K562 (cell line): ENCODE measurements at places on chromosomes 5 and 9.

DNA sequence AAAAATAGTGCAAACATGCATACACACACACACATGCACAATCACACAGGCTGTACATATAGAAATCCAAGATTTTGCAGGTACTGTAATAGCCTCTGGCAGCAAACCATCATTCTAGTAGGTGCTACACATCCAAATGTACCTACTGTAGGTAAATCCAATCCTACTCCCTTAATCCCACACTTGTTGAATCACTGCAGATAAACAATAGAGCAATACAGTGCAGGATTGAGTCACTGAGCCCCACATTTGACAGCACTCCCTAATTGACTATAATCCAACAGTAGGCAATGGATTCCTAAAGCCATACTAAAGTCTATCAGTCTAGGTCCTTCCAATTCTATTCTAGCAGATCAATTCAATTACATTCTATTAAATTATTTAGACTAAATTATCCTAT, 1640.5 kb upstream of the CDH9 start:
- DNase-seq: no peak

- DNase-seq: no peak
Measured at GRCh38 chr9:84271531-84271900, 69.0 kb downstream of the SLC28A3 start.

- no peak for DNase-seq
Measured at GRCh38 chr9:124078641-124079040, 67.1 kb downstream of the LHX2 start.

- DNase-seq: no peak
Measured at GRCh38 chr9:70389621-70390266, 24.7 kb downstream of the KLF9 start.

- DNase-seq: no peak
Measured at GRCh38 chr5:150114773-150115408, 28.5 kb upstream of the CSF1R start.

DNA sequence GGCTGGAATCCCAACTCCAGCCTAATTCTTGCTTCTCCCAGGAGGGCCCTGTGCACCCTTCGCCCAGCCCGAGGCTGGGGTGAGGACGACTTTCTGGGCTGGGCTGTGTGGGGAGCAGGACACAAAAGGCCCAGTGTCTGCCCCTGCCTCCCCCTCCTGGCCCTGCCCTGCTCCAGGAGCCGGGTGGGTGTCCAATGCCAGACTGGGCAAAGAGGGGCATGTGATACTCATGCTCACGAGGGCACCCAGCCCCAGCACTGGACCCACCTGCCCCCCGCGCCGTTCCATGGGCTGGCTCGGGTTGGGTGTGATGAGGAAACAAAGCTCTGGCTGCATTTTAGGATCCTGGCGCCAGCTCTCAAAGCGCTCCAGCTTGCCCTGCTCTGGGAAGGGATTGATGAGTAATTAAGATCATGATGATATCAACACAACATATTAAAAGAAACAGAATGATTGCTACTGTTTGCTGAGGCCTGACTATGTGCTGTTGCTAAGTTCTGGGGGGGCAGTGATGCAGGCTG, 30.7 kb downstream of the LHX2 start:
- DNase-seq: no peak

GRCh38 chr5:132315529-132316067, 21.4 kb downstream of the SLC22A4 start:
- peak; percentile 95 for DNase-seq

DNA sequence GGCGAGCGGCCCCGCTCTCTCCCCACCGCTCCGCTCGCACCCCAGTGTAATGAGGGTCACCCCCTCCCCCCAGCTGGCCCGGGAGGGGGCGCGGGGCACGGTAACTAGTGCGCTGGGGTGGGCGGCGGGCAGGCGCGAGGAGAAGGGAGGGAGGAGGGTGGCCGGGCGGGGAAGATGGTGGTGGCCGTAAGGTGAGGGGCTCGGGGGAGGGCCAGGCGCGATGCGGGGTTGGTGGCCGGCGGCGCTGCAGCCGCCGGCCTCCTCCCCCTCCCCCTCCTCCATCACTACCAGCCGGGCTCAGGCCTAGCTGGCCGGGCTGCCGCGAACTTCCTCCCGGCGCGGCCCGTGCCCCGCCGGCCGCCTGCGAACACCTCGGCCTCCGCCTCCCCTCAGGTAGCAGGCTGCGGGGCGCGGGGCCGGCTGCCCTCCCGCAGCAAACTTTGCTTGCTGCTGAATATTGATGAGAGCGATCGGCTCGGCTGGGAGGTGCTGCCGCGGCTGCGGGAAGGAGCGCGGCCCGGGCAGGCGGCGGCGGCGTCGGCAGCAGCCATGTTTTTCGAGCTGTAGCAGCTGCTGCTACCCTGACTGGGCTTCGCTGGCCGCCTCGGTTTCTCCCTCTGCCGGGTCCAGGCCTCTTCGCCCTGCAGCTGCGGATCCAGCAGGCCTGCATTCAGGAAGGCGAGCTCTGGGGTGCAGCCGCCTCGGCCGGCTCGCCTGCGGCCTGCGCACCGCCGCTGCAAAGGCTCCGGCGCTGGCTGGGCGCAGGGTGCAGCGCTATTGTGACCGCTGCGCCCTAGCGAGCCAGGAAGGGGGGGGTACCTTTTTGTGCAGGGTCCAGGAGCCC, 502 bp downstream of the NSD1 start:
- DNase-seq: peak; percentile 71

DNA sequence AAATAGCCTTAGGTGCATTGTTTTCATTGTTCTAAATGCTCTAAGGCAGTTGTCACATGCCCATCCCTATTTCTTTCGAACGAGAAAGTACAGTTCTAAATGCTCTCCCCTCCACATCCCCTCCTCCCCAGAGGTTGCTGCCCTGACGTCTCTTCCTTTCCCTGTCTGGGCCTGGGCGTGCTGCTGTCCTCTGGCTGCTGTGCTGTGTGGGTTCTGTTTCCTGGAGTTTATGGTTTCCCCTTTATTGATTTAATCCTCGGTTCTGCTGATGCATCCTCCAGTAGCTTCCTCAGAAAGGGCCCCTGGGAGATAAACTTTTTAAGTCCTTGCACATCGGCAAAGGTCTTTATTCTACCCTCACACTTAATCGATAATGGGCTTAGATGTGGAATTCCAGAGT, 48.8 kb downstream of the MVB12B start:
- DNase-seq: no peak

GRCh38 chr9:97564291-97565175, 63.1 kb downstream of the TMOD1 start:
- no peak for DNase-seq

GRCh38 chr9:38138276-38138675, 69.2 kb upstream of the SHB start:
- no peak for DNase-seq

- no peak for DNase-seq
Measured at GRCh38 chr9:101718192-101718591, 20.3 kb downstream of the GRIN3A start.

GRCh38 chr5:136174021-136174659, 18.8 kb downstream of the SMIM32 start:
- peak; percentile 64 for DNase-seq

DNA sequence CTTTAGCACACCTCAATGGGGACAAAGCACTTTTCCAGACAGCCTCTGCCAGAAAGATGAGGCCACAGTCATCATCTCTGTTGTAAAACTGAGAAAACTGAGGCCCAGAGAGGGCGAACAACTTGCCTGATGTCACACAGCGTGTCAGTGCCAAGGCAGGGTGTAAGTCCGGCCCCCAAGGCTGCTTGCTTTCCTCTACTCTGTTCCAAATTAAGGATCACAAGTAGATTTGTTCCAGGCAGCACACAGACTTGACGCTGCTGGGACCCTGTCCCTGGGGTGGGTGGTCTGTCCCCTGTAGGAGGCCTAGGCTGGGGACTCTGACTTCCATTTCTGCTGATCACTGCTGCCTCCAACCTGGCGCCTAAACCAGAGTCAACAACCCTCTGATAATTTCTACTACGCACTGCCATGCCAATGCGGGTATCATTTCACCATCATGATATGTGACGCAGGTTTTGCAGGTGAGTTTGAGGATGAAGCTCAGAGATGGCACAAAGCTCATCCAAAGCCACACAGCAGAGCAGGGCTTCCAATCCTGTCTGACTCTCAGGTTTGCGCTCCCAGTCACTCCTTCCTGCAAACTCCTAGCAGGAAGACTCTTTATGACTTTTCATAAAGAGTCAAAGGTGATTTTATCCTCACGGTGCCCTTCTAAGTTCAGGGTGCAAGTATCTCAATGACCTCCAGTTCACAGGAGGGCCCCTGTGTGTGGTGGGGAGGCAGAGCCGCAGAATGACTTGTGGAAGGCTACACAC, 13.5 kb upstream of the RALGDS start:
- no peak for DNase-seq

DNA sequence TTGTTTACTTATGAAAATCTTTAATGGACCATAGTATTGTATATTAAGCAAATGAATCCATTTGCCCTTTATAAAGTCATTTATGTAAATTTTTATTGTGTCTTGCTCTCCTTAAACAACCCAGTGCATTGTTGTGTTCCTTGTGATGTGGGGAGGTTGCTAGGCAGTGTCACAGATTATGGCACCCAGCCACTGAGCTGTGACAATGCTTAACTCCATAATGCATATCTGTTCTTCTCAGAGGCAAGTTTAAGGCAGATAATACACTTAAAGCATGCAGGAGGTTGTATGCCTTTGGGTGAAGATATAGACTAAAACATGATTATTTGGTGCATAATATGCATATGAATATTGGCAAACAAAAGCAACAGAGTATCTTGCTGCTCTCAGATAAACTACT, 269.6 kb upstream of the RIOK2 start:
- DNase-seq: no peak

DNA sequence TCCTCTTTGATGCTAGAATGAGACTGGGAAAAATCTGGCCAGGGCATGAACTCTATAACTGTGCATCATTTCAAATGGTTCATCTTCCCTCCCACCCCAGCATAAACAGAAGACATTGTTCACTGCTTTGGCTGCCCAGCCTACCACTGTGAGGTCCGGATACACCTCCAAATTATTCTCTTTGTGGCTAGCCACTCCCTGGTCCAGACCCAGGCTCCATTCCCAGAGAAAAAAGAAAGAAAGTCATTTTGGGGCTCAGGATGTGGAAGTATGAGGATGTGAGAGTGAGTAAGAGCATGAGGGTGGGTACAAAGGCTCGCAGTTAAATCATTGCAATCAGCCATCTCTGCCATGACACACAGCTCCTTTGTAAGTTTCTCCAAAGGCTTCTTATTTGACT, 559.2 kb downstream of the PSAT1 start:
- DNase-seq: no peak

DNA sequence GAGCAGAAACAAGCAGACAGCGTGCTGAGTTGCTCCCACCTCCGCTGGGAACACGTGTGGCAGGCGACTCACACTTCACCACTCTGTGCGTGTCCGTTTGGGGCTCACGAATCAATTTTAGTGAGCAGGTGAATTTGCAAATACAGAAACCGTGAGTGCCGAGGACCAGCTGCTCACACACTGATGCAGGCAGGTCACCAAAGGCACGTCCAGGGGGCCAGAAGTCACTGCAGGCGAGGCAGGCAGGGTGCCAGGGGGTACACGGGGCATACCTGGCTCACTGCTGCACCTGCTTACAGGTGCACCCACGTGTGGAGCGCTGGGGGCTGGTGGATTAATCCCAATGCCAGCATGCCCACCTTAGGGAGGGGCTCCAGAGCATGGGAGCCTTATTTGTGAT, 68.8 kb downstream of the ZNF354C start:
- no peak for DNase-seq

GRCh38 chr5:38286002-38286401, 27.6 kb downstream of the EGFLAM start:
- DNase-seq: no peak

DNA sequence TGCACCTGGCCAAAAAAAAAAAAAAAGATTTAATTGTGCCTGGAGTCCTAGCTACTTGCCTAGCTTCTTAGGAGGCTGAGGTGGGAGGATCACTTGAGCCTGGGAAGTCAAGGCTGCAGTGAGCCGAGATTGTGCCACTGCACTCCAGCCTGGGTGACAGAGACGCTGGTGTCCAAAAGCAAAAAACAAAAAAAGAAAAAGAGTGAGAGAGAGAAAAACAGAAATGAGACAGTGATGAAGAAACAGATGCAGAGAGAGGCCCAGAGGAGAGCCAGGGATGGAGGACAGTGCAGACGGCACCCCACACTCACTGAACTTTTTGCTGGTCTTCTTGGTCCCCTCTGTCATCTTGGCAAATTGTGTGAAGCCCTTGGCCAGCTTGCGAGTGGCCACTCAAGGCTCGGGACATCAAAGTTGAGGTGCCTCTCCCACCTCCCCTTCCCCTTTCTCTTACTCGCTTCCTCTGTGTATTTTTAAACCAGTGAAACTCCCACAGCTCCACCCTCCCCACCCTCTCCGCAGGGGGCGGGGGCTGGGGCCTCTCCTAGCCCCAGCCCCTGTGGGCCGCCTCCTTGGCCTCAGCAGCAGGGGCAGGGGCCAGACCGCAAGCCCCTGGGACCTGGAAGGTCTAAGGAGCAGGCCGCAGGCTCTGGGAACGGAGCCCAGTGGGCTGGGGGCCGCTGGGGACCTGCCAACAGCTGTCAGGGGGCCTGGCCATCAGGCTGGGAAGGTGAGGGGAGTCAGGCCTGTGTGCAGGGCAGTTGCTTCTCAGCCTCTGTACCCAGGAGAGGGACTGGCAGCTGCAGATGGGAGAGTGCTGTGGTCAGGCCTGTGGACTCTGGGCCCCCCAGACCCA, at the start of gene SH2D3C:
Gene SH2D3C (minus strand): TSS at position 387 of the 856 bp plus-strand sequence. CDS start 39 bp downstream, at position 348.
- no peak for DNase-seq

DNA sequence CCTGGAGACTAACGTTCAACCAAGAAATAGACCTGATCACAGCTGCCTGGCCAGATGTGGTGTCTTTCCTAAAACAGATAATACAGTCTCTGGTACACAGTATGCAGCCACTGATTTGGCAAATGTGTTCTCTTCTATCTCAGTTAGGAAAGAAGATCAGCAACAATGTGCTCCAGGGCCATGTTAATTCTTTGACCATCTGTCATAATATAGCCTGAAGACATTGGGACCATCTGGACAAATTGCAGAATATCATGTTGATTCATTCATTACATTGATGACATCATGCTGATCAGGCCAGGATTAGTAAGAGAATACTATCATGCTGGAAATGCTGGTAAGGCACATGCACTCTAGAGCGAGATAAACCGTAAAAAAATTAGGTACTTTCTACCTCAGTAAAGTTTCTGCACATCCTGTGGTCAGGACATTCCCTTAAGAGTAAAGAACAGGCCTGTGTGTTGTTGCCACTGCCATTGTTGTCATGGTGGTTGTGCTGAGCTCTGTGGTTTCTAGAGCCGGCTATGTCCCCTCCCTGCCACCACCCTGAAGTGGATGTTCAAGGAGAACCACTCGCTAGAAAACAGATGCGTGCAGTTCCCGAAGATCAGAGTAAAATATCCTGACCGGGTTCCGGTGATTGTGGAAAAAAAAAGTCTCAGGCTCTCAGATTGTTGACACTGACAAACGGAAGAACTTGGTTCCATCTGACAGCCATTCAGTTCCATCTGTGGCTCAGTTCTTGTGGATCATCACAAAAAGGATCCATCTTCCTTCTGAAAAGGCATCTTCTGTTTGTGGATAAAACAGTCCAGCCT, 6.4 kb upstream of the JMY start:
- DNase-seq: no peak

GRCh38 chr9:25397746-25398145, 280.5 kb downstream of the TUSC1 start:
- no peak for DNase-seq
